Kidney (tissue), 22 donors: ENCODE measurements at places on chromosomes 4 and X.

- DNase-seq = peak; percentile 1
These were observed 456.7 kb downstream of the GLUD2 start for GRCh38 chrX:121504153-121504552.

DNA sequence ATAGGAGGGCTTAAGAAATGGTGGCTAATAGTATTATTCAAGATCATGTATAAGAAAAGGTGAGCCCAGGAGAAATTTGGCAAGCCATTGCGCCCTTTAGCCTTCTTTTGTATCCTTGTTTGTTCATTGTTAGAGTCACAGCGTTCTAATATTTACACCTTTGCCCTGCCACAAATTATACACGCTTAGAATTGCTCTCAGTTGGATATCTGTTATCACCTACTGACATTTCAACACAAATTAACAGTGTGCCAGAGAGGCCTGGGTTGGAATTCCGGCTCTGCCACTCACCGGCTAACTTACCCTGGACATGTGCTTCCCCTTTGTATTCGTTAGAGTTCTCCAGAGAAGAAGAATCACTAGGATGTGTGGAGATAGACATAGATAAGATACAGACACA is 148.7 kb upstream of the KIT start:
- DNase-seq = no peak

DNA sequence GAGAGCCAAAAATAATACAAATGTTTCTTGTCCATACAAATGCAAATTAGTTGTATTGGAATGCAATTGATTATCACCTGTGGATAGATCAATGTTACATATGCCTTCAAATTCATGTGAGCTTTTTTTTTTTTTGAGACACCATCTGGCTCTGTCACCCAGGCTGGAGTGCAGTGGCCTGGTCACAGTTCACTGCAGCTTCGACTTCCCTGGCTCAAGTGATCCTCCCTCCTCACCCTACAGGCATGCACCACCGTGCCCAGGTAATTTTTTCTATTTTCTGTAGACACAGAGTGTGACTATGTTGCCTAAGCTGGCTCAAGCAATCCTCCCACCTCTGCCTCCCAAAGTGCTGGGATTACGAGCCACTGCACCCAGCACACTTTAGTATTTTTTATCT is 38.6 kb upstream of the TMEM184C start:
- DNase-seq = no peak

DNA sequence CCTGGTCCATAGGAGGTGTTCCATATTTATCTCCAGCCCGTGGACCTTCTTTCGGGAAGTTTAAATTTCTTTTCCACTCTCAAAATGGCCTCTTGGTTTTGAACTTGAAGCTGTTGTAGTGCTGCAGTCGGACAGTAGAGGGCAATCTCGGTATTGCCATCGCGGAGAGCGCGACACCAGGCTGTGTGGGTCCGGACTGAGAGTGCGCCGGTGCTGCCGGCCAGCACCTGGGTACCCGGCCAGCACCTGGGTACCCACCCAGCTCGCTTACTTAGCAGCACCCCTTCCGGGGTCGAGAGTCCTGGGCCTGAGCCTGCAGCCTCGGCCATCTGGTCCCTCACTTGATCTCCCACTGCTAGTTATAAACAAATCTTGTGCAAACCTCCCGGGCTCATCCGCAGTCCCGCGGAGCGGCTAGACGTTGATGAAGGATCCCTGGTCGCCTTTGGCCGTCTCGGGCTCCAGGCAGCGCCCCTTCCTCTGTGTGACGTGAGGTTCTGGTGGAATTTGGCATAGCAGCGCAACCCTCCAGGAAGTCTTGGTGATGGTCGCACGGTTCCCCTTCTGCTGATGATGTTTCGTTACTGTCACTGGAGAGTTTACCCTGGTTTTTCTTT is 18.0 kb downstream of the FAM9A start:
- peak; percentile 35 for DNase-seq

- DNase-seq = no peak
These were observed 46.0 kb downstream of the KLHL34 start for GRCh38 chrX:21612154-21612553.

- DNase-seq = no peak
These were observed 33.3 kb upstream of the RBBP7 start for GRCh38 chrX:16903274-16904022.

GRCh38 chr4:8643441-8643840 is 50.9 kb downstream of the CPZ start:
- no peak for DNase-seq

DNA sequence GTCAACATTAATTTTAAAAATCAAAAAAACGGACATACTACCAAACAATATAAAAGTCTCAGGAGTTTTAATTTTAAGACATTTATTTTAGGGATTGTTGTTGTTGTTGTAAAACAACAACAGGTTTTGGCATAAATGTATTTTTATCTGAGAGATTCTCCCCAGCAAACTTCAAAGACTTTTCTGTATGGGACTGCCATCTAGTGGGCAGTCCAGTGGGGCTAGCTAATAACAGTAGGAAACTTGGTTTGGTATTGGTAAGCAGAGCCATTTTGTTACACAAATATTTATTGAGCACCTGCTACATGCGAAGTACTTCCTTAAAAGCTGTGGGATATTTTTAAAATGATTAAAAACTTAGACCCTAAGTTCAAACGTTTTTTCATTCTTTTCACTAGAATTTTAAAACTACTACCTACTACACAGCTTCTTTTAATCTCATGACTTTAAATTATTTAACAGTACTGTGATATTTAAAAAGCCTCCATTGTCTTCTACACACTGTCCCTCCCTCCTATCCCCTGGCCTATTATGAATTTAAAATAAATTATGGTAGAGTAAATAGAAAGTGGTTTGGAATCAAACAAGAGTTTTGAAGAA is 1028.4 kb upstream of the INTU start:
- no peak for DNase-seq

- peak; percentile 35 for DNase-seq
These were observed 326.6 kb upstream of the F9 start for GRCh38 chrX:139203651-139204570.

- no peak for DNase-seq
These were observed 176.3 kb upstream of the PITX2 start for GRCh38 chr4:110799211-110799610.

DNA sequence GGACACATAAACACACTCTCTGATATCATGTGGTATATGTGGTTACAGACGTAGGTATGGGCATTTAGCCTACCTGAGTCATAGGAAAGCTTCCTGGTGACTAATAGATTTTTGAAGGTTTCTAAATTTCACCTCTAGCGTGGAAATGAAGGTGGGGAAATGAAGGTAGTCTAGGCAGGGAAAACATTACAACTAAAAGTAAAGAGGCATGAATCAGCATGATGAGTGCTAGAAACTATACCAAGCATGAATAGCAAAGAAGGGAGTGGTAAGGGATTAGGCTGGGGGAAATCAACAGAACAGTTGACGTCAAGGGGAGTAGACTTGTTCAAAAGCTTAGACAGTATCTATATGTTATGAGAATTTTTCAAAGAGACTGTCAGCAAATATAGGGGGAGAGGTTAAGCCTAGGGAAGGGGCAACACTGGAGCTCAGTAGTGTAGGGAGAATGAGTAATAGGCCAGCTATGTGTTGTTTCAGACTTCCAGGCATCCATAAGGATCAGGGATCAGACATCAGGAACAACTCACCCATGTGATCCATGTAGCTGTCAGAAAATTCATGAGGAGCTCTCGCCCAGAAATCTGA is 279.3 kb upstream of the DIPK2B start:
- no peak for DNase-seq

DNA sequence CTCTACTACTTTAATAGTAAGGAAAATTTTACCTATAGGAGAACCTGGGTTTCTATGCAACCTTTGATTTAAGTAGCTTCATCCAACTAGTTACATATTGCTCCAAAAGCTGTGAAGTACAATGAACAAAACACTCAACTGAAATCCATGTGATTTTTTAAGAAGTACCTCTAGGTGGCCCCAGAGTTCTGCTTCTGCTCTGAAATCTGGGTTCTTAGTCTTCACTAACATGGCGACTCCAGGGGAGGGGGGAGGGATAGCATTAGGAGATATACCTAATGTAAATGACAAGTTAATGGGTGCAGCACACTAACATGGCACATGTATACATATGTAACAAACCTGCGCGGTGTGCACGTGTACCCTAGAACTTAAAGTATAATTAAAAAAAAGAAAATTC is 73.4 kb upstream of the MAGEB2 start:
- peak; percentile 20 for DNase-seq

DNA sequence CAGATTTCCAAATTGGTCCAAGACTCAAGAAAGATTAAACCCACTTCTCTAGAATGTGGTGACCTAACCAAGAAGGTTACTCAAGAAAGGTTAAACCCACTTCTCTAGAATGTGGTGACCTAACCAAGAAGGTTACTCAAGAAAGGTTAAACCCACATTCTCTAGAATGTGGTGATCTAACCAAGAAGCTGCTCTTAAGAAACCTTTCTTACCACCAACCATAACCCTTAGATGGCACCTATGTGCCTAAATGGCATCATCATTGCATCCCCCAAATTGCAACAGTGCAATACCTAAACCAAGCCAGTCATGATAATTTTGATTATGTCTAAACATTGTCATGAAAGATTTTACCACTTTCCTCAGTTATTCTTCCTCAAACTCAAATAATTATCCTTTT is 49.2 kb downstream of the IDS start:
- DNase-seq = no peak

- DNase-seq = no peak
These were observed 151.0 kb downstream of the SH2D1A start for GRCh38 chrX:124497386-124497785.

- DNase-seq = peak; percentile 43
These were observed 61.3 kb upstream of the PRRG1 start for GRCh38 chrX:37287741-37288444.

DNA sequence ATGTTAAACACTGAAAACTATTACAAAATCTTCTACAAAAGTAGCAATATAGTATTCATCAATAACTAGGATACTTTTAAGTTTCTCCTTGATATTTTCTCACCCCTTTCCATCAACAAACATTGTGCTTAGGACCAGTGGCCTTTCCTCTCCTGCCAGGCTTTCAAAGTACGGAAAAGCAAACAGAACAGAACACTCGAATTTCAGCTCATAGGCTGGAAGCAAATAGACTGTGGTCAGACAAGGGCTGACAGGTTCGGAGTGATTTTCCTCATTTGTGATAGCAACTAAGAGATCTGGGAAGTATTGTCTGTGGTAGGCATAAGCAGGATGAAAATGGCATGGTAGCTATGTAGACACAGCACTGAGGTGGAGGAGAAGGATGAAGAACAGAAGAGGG is 68.6 kb upstream of the SORBS2 start:
- no peak for DNase-seq

DNA sequence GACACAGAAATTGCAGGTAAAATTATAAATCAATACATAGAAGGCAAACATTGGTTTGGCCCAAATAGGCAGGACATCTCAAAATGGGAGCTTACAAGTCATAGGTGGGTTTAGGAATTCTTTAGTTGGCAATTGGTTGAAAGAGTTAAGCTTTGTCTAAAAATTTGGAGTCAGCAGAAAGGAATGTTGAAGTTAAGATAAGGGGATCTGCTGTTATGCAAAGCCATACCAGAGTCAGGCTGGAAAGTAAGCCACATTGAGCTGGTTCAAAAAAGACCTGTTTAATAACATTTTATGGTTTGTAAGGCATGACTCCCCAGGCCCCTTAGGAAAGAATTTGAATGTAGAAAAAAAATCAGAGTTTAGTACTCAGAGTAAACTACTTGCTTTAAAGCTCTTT is 92.6 kb downstream of the IL13RA2 start:
- DNase-seq = peak; percentile 26

GRCh38 chrX:70998411-70999027 is 67.6 kb upstream of the SLC7A3 start:
- peak; percentile 34 for DNase-seq

GRCh38 chr4:75939890-75940691 is 722 bp downstream of the NAAA start:
- DNase-seq = peak; percentile 67

DNA sequence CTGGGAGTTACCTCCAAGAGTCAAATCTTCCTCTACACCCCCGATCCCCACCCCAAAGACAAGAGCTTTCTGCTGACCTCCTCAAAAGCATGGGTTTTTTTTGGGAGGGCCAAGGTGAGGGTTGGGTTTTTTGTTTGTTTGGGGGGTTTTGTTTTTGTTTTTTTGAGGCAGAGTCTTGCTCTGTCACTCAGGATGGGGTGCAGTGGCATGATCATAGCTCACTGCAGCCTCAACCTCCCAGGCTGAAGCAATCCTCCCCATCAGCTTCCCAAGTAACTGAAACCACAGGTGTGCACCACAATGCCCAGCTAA is 18.7 kb upstream of the WFS1 start:
- DNase-seq = no peak

DNA sequence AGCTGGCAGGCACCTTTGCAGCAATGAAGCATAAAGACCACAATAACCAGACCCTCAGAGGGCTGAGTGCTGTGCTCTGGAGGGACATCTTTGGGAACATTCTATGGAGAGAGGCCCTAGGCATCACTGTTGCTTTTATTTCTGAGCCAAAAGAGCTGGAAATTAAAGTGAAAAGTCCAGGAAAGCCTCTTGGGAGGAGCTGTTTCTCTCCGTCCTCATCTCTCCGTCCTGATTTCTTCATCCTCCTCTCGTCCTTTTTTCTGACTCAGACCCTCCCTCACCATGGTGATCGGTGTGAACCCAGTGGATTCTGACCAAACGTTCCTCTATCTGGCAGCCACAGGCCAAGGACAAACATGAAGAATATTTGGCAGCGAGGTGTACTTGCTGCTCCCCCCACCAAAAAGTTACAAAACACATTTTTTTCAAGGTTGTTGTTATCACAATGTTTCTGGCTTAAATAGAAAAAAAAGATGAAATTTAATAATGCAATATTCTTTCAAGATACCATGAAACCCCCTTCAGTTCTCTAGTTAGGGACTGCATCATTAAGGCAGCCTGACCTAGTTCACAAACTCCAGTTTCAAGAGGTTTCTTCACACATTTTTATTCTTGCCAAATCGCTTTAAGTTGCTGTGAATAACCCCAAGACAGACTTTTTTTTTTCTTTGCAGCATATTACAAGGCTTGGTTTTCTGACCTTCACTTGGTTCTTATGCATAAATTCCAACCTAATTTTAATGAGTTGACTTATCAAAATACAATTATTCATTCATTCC is 80.2 kb downstream of the SCD5 start:
- DNase-seq = no peak

DNA sequence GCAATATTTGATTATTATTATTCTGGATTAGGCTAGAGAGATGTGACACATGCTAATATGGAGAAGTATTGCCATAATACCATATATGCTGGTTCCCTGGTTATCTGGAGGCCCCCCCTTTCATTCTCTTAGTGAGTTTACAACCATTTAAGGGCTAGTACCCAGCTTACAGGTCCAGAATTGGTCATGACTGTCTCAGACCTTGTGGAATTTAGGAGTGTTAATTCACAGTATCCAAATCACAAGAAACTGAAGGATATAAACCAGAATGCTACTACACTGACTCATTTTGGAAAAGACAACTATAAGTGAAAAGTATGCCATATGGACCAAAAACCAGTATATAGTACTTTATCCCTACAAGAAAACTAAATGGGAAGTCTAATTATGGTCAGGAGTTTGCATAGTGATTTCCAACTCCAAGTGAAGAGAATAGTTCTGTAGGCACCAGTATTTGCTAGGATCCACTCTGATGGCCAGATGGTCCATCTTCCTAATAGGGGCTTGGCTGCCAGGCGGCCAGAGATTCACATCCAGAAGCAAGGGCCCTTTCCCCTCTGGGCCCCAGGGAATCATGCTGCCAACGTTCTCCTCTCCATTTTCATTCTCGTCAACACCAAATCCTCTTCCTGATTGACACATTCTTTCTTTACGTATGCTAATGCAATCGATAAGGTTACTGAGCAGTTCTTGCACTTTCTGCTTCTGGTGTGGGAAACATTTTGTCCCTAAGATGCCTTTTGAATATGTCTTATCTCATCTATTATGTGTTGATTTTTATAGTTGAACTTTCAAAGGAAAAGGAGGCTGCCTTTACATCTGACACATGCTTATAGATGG is 123.6 kb downstream of the SHROOM3 start:
- DNase-seq = no peak
